ENCODE measurements at places on chromosomes 2 and 18. TPM values are rescaled to one million over a fixed set of nuclear protein-coding genes. Genes with fewer than 3 reads are reported as not detected.

- DNase-seq, result no peak
Measured at GRCh38 chr2:39620067-39620466, 45.6 kb upstream of the TMEM178A start.

GRCh38 chr2:72144632-72145288 lies 2.9 kb downstream of the CYP26B1 start:
- DNase-seq, result no peak

DNA sequence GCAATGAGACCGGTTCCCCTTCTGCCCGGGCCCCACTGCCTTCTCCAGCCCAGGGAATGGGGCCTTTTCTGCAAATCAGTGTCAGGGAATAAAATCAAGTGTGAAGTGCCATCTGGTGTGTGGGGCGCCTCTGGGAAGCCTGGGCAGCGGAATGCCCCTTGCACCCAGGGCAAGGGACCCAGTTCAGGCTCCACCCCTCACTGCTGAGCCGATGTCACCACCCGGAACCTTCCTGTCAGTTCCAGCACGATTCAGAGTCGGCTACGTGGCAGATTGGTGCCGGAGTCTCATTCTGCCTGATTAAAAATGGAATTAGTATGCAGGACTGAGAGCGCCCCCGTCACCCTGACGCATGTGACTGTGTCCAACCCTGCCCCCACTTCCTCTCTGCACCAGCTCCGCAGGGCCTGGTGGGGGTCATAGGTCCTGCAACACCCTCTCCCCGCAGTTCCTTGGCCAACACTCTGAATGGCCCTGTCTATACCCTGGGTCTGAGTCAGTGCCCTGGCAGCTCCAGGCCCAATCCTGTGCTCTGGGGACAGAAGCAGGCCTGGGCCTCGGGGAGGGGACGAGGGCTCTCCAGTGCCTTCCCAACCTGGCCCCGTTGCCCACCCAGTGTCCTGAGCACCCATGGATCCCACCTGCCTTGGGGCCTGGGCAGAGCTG lies 8.2 kb upstream of the ALPI start:
- DNase-seq, result no peak

Gene ANKRD62
- total RNA-seq, result not detected

DNA sequence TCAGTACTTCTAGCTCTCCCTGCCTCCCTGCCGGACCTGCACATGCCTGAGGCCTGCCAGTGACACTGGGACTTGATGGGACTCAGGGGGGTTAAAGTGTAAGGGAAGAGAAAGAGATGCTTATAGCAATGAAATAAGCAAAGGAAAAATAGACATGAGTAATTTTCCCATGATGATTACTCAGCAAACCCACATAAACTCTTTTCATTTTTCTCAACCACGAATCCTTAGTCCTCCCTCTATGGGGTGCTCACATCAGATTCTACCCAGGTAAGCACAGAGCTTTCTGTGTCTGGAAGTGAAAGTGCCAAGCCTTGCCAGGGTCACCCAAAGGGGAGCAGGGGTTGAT lies 44.8 kb upstream of the ANKRD62 start:
- no peak for DNase-seq

Gene C2orf81
- total RNA-seq, result 9.8 TPM

Gene FAM237A
- total RNA-seq, result not detected

GRCh38 chr2:180846756-180847472 lies 133.5 kb upstream of the UBE2E3 start:
- DNase-seq, result no peak

DNA sequence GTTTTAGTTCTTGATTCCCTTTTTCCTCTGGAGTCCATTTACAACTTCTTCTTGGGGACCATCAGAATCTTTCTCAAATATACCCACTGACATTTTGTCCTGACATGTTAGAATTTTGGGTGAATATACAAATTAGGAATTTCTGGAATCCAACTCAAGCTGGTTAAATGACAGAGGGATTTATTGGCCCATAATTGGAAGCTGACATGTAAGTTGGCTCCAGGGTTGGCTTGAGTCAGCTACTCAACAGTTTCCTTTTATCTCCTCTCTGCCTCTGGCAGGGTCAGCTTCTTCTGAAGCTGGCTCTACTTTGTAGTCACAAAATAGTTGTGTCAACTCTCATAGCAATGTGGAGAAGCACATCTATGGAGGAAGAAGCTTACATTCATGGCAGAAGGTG lies 36.6 kb upstream of the PPP1R1C start:
- no peak for DNase-seq

DNA sequence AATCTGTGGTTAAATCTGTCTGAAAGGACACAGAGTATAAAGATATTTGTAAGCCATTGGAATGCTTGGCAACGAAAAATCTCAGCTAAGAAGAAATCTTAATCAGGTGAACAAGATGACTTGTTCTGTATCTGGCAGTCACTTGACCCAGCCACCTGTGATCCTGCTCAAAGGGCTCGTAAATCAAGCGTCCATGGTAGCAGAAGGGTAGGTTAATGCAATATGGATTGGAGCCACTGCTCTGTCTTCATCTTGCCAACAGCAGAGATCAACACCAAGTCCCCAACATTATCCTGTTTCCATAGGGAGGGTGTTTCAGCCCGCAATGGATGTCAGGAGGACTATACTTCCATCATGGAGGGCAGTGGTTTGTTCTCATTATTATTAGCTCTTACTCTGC lies 378.4 kb downstream of the CDH7 start:
- DNase-seq, result no peak

Gene IL36G
- total RNA-seq, result not detected

GRCh38 chr18:50586710-50587109 lies 26.8 kb downstream of the MAPK4 start:
- no peak for DNase-seq

DNA sequence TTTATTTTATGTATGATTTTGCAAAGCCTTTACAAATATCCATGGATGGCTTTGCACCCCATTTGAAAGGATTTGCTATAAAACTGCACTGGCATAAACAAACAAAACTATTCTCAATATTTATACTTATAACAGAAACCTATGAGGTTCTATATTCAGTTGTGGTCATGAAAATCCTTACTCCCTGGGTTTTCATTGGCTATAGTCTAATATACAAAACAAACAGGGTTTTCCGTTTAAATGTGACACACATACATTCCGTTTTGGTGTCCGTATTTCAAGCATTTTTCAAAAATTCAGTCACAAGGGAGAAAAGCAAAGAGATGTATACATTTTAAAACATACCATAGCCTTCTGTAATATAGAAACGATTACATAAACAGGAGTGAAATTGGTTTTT lies 100.0 kb downstream of the TCF4 start:
- no peak for DNase-seq

DNA sequence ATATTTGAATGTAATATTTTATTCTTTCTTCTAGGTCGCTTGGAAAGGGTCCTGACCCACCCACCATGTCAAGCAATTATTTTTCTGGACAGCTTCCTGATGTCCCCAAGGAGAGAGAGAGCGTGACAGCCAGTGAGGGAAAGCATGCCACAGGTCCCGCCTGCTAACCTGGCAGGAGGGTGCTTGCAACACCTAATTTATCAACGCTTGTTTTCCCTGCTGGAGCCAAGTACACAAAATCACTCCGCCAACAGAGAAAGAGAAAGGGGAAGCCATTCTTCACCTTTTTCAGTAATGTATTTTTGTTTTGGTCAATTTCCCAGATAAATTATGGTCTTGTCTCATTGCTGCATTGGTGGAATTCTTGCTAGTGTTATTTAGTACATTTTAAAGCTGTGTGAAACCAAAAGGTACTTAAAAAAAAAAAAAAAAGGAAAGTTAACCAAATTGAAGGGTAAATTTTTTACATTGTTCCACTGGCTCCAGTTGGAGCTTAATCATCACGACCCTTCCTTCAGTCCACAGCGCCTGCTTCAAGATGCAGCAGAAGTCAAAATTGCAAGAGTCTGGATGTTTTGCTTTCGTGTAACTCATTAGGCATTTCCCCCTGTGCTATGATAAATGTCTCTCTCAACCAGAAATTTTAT lies 88.5 kb upstream of the COPS8 start:
- DNase-seq, result no peak

DNA sequence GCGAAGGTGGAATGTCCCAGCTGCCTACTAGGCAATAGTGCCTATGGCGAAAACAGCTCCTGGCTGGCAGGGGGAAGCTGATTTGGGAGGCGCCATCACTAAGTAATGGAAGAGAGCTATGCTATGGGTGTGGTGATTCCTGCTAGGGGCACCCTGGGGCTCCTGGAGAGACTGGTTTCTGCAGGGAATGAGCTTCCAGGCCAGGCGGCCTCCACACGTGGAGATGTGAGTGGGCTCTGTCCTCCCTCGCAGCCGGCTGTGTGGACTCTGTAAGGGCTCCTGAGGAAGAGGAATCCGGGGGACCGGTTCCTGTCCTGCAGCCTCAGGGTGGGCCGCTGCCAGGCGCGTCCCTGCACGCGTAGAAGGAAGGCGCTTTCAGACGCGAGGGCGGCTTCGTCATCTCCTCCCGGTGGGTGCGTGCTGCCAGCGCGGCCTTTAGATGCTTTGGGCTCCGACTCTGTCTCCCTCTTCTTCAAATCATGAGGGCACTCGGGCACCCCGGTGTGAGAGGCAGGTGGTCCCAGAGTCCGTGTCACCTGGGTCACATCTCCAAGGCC lies 55.5 kb upstream of the ANKRD62 start:
- DNase-seq, result no peak

DNA sequence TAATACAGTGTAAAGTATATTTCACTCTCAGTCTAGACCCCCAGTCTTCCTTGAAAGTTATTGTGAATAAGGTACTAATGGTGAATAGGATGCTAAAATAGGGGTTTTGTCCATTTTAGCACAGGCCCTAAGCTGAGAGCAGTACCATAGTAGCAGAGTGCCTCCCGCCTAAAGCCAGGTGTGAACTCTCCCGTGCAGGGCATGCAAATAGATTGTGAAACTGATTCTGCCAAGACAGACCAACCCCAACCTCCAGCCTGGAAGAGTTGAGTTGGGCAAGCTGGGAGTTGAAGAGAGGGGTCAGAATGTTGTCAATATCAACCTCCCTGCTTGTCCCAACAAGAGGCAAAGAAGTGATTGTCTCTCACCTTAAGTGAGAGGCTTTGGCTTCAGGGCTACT lies 97.4 kb upstream of the CYRIA start:
- no peak for DNase-seq

- DNase-seq, result no peak
Measured at GRCh38 chr2:109038992-109039391, 50.0 kb upstream of the EDAR start.

DNA sequence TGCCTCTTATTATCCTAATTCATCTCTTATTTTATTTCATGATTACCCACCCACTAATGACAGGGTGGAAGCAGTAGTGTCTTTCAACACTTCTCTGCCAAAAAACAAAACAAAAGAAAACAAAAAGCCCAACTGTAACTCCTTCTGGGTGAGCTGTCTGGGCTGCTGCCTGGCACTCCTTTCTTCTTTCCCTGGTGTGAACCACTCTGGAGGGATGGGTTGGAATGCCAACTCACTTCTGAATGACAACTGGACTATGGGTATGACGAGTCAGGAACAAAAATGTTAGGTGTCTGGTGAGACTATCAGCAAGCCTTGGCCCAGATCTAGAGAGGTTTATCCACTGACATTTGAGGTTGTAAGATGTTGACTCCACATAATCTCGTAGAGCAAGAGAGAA lies 88.3 kb upstream of the ITGB6 start:
- no peak for DNase-seq

DNA sequence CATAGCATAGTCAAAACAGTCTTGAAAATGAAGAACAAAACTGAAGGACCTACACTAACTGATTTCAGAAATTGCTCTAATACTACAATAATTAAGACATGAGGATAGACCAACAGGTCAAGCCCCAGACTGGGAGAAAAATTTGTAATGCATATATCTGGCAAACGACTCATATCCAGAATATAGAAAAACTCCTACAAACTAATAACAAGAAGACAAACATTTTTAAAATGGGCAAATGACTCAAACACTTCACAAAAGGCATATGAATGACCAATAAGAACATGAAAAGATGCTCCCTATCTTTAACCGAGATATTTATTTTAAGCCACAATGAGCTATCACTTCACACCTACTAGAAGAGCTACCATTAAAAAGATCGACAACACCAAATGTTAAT lies 14.2 kb downstream of the TGFBRAP1 start:
- DNase-seq, result no peak

DNA sequence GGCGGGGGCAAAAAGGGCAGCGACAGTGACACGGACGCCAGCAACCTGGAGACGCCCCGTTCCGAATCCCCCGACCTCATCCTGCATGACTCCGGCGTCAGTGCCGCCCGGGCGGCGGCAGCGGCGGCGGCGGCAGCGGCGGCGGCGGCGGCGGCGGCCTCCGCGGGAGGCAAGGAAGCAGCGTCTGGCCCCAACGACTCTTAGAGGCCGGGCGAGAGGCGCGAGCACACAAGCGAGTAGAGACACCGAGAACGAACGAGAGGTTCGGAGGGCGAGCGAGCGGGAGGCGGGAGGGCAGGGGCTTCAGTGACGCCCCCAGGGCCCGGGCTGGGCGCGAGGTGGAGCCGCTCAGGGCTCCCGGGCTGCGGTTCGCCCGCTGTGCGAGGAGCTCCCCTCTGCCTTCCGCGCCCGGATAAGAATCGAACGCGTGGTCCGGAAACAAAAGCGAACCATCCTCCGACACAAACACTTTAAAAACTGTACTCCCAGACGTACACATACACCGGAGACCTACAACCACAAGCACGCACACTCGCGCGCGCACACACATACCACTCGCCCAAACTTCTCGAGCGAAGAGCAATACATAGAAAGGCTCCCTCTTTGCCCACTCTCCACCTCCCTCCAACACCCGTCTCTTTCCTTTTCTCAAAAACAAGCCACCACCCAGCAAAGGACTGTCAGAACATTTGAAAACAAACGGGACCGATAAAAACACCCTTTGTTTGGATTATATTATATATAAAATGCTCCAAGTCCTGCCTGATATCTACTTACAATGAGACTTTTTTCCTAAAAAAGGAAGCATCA lies 2.8 kb downstream of the SP9 start:
- DNase-seq, result no peak

DNA sequence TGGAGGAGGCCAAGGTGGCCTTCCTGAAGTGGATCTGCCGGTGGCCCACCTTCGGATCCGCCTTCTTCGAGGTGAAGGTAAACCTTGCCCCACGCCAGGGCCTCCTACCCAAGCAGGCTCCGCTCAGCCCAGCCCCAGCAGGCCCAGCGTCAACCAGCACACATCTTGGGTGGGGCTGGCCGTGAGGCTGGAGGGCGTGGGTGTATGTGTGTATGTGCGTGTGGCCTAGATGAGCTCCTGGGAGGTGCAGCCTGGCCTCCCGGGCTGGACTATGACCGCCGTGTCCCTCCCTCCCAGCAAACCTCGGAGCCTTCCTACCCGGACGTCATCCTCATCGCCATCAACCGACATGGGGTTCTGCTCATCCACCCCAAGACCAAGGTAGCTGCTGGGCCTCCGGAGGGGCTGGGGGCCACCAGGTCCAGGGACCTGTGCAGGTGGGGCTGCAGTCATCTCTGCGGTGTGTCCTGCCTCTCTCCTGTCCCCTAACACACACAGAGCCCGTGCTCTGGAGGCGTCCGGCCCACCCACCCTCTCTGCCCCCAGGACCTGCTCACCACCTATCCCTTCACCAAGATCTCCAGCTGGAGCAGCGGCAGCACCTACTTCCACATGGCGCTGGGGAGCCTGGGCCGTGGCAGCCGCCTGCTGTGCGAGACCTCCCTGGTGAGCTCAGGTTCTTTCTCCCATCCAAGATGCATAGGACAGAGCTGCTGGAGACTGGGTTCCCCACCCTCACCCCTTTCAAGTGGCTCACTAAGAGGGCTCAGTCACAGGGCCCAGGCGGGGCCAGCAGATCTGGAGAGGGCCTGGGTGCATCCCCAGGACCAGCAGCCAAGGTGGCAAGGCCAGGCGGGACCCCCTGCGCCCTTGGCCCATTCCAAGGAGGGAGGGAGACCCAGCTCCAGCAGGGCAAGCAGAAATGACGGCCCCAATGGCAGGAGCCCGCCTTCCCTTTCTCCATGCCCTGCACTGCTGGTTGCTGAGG lies 9.4 kb upstream of the GPR17 start:
- DNase-seq, result no peak
